ENCODE measurements at places on chromosomes 6 and 20.

DNA sequence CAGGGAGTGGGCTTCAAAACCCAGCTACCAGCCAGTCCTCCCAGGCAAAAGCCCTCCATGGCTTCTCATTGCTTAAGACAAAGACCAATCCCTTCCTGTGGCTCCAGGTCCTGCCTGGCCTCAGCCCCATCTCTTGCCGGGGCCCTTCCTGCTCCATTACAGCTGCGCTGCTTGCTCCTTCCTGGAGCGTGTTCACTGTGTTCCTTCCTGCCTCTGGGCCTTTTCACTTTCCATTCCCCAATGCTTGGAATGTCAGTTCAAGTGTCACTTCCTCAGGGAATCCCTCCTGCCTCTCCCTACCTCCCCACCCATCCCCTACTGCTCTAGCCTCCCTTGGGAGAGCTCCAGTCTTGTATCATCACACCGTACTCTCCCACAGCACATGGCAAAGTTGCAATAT lies 11.1 kb upstream of the ITPR3 start:
- DNase-seq, result no peak

- no peak for DNase-seq
Observed at GRCh38 chr6:33850869-33851541, 47.2 kb upstream of the MLN start.

GRCh38 chr20:21801193-21801592 lies 95.7 kb downstream of the PAX1 start:
- DNase-seq, result no peak

DNA sequence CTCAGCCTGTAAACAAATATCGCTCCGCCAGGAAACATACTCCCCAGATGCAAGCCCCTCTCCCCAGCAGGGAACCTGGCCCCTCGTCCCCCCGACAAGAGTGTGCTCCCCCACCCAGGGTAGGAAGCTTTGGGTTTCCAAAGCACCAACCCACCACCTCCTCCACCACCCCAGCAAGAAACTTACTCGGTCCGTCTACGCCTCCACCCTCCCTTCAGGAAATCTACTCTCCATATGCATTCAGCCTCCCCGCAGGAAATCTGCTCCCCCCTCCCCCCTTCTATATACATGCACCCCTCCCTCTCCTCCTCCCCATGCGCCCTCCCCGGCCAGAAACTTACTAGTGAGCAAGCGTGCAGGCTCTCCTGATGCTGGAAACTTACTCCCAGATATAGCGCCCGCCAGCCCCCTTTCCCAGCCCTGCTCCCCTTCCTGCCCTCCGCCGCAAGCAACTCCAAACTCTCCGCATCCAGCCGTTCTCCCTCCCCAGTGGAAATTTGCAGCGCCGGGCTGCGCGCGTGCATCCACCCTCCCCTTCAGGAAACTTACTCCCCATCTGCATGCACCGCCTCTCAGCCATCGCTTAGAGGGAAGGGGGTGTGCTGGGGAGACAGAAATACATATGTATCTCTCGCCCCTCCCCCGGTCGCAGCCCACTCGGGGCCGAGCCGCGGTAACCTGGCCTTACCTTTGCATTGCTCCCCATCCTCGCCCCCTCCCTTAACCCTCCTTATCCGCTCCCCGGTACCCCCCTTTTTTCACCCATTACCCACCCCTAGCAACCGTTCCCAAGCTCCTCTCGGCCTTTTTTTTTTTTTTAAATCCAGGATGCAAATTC lies at the start of gene TRERF1:
TSS of gene TRERF1 (minus strand) at position 594 of the 838 bp plus-strand sequence. CDS start 182,336 bp downstream, outside the sequence.
- no peak for DNase-seq

GRCh38 chr6:26362093-26362835 lies 2.7 kb upstream of the BTN3A2 start:
- DNase-seq, result no peak

DNA sequence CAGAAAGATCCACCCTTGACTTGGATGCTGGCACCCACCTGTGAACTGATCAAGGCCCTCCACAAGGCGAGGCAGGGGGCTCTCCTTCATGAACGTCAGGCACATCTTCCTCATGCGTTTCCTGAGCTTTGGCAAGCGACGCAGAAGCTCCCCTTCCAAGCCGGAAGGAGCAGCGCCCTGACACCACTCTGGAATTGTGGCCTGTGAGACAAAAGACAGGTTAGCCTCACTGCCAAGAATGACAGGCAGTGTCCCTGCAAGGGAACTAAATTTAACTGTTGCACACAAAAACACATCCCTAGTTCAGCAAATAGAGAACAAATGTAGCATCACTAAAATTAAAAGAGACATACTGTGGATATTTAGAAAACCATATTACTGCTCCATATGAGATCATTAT lies 42.0 kb upstream of the LYRM2 start:
- DNase-seq, result no peak

DNA sequence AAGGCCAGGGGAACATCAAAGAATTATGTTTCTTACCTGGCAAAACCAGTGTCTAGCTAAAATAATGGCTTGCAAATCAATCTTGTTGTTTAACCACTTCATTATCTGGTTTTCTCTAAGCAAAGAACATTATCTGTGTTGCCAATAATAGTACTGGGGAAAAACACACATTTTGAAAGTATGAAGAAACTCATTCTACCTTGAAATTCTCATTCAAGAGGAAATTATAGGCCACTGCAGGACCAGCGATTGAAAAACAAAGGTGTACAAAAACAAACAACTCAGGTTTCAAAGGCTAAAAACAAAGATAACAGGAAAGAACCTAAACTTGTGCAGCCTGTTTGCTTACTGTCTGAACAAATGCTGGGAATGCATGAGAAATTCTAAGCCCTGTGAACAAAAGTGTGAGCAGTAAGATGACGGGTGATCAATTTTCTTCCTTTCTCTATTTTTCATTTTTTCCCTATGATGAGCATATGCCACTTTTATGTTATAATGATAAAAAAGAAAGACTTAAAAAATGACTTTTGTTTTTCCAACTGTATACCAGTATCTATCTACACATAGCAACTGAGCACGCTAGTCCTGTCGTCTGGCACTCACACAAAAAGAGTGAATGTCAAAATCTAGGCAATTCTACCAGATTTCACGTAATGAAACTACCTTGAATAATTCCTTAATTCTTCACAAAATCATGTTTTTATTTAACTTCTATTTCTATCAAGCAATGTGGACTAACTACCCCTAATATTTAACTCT lies 117.9 kb downstream of the SGK1 start:
- DNase-seq, result no peak

DNA sequence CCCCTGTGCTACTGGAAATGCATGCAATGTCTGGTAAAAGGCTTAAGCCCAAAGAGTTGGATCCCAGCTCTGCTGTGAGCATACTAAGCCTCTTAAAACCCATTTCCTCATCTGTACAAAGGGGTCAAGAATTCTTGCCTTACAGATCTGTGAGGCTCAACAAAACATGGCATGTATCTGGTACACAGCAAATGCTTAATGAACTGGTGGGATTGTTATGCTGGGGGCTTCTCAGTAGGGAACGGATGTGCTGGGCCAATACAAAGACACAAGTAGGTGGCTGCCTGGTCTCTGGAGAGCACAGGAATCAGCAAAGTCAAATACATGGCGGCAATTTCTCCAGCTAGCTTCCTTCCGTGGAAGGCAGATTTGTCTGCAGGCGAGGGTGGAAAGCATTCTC lies 62.3 kb downstream of the LAMP5 start:
- no peak for DNase-seq

DNA sequence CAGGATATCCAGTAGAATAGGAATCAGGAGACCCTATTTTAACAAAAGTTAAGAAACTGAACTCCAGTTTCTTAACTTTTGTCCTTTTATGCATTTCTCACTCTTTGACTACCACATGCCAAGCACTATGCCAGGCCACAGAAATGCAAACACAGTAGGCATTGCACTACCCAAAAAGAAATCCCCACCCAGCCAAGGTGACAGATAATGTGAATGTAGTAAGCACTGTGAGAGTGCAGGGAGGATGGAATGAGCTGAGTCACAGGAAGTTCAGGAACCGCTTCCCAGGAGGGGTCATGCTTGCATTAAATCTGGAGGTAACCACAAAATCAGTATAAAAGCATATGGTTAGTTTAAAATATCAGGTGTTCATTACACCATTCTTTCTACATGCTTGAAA lies 20.1 kb upstream of the FAM83C start:
- DNase-seq, result no peak

DNA sequence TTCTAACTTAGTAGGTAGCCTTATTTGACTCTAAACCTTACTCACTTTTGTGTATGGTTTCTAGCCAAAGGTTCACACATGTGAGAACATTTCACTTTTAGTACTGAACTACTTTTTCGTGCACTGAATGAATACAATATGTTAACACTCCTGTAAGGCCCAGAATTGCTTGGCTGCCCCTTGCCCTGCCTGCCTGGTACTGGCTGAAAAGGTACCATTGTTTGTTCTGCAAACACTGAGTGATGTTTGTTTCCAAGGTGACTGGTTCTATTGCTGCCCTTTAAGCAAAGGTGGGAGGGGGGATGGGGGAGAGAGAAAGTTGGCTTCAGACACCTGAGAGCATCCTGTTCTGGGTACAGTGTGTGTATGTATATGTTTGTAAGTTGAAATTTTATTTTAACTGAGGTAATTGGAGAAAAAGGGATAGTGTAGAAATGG lies 31.2 kb downstream of the RREB1 start:
- DNase-seq, result no peak

DNA sequence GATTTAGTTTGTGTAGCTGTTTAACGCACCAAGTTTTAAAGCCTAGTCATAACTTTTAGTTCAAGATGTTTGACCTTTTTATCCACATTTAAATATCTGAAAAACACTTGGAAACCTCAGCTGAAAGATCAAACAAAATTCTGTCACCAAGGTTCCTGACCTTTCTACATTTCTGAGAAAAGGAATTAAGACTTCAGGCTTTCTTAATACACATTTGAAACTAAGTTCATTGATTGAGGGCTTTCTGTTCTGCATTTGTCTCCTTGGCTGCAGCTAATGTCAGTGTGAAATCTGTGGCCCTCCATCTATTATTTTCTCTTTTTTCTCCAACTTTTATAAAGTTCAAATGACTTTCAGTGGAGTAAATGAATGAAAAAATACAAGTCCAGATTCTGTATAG lies 22.7 kb upstream of the FBXL4 start:
- no peak for DNase-seq

Measured in C1 segment of cervical spinal cord (tissue), 14 donors.